Stimulated activated CD4-positive, alpha-beta T cell treated with anti-CD3 and anti-CD28 coated beads, Interleukin-15, amount 100 ng/mL, for 1 hour (primary cell): ENCODE measurements at places on chromosomes 12 and 14.
A peak's percentile ranks its signal among the peaks of the same experiment; 100 is the strongest.

GRCh38 chr14:36426836-36427235, 93.2 kb downstream of the NKX2-1 start:
- DNase-seq, result no peak

DNA sequence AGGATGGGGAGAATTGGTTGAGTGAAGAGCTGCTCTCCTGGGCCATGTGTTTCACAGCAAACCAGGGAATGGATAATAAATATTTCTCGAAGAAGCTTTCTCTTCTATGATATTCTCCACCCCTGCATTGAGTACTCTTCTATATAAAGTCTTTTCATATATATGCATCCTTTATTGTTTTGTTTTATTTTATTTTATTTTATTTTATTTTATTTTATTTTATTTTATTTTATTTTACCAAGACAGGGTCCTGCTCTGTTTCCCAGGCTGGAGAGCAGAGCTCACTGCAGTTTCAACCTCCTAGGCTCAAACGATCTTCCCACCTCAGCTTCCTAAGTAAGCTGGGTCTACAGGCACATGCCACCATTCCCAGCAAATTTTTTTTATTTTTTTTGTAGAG, 85.8 kb downstream of the SCN8A start:
- no peak for DNase-seq

DNA sequence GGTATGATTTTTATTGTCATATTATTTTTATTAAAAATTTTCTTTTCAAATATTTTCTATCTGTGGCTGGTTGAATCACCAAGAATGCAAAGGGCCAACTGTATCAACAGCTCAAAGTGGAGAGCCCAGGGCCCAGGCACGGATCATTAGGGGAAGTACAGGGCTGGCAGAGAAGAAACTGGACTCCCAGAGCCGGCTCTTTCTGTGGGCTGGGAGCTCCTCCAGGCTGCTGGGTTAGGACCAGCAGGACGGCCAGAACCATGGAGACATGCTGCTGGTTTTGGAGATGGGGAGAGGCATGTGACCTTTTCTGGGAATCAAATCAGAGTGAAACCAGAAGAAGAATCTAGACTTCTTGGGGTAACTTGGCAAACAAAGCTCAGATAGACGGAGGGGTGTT, 220.5 kb downstream of the CACNA1C start:
- no peak for DNase-seq

GRCh38 chr14:103880348-103881267, 33.2 kb upstream of the PPP1R13B start:
- DNase-seq, result no peak

DNA sequence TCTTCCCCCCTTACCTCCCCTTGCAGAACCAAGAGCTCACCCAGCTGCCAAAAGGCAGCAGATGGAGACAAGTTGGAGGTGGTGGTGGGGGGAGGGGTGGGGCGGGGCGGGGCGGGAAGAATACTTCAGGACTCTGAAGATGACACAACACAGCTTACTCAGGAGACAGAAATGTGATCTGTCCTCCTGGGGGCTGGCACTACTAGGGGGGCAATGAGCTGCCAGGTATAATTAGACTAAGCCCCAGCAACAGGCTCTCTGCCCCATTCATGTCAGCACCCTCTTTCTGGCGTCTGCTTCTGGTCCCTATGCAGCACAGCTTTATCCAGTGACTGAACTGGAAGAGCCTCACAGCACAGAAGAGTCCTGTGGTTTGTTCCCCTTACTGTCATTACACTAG, 407.0 kb downstream of the MED13L start:
- DNase-seq, result no peak

DNA sequence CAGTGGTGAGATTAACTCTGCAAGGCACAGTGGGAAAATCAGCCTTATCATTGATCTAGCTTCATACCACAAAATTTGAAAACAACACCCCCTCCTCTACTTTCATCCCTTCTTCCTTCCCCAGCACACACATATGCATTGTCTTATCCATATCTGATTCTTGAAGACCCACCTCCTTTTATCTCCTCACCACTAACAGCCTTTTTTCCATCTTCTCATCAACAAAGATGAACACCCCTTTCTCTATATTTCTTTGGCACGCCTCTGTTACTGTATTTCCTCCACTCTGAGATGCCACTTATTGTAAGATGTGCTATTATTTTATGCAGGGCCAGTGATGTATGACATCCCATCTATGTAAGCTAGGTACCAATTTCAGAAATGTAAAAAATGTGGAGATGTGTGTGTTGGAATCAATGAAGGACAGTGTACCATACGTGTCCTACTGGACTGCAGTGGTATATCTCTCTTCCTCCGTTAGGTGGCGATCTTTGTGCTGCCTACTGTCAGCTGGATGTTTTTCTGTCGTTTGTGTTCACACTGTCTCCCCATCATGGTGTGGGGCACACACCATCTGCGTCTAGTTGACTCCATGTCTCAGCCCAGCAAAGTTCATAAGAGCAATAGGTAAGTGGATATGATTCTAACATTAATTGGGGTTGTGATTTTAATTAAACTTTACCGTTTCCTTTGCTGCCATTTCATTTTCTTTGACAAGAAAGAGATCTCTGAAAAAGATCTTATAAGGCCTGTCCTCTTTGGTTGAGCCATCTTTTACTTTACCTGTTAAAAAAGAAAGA, 24.0 kb downstream of the CCDC38 start:
- DNase-seq, result peak; percentile 5
